AG10803 (cell line): ENCODE measurements at places on chromosomes 7 and 10.

GRCh38 chr7:19249281-19249680 is 104.1 kb upstream of the FERD3L start:
- peak; percentile 46 for DNase-seq

- no peak for DNase-seq
Measured at GRCh38 chr10:29788113-29788512, 153.3 kb upstream of the SVIL start.

DNA sequence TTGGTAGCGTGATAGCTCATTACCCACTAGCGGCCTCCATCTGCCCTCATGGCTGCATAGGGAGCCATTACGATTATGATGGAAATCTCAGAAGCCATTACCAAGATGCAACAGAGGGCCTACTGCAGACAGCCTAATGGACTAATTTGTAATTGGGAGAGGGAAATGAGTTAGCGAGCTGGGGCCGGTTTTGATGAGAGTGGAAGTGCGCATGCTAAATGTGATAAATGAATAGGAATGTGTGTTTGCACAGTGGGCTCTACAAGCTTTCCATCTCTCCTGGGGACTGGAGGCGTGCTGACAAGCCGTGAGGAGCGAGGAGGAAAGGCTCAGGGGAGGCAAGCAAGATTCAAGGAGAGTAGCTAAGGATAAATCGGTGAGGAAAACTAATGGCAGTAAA is 644.5 kb upstream of the GALNT17 start:
- no peak for DNase-seq

DNA sequence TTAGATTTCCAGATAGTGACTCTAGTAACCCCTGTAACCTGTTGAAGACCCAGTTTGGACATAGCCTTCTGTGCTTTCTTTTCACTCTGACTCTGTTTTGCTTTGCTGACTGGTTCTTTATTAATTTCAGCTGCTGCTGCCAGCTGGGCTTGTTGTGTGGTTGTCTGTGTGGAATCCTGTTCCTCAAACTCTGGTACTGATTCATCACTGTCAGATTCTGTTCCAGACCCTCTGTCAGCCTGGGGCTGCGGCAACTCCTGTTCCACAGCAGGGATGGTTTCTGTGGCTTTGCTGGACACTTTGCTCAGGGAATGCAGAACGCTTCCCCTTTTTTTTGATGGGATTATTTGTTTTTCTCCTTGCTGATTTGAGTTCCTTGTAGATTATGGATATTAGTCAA is 104.9 kb downstream of the SEC23IP start:
- DNase-seq: no peak
